T-cell (primary cell): ENCODE measurements at places on chromosomes 4 and X. TPM values are rescaled to one million over a fixed set of nuclear protein-coding genes. Genes with fewer than 3 reads are reported as not detected.

Gene HHIP
- 0.85 TPM for total RNA-seq

DNA sequence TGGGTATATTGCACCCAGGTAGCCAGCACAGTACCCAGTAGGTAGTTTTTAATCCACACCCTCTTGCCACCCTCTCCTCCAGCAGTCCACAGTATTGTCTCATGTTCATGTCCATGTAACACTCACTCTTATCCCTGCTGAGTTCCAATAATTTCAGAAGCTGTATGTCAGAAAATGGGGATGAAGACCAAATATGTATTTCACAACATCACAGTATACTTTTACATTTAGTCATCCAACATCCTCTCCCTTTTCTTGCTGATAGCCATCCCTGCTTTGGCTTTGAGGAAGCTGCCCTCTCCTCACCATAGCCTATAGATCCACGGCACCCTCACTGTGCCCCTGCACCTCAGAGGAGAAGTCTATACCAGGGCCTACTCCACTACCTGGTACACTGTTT is 126.0 kb upstream of the LDB2 start:
- H3K36me3 ChIP-seq: no peaks in the 10 kb centered on the region
- no peaks in the 10 kb centered on the region for H3K4me1 ChIP-seq
- no peak overlapping the region for H3K4me3 ChIP-seq
- DNase-seq: no peak
- H3K27me3 ChIP-seq: no peaks in the 10 kb centered on the region
- H3K27ac ChIP-seq: no peak overlapping the region

DNA sequence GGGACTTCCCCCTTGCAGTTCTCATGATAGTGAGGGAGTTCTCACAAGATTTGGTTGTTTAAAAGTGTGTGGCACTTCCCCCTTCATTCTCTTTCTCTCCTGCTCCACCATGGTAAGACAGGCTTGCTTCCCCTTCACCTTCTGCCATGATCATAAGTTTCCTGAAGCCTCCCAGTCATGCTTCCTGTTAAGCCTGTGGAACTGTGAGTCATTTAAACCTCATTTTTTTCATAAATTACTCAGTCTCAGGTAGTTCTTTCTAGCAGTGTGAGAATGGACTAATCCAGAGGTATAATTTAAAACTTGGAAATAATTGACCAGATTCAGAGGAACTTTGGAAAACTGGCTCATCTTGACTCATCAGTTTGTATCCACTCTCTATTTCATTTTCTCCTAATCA is 129.0 kb downstream of the TMEM47 start:
- H3K27me3 ChIP-seq: no peaks in the 10 kb centered on the region
- H3K4me3 ChIP-seq: no peak overlapping the region
- H3K36me3 ChIP-seq: no peaks in the 10 kb centered on the region
- H3K4me1 ChIP-seq: no peaks in the 10 kb centered on the region
- no peak for DNase-seq
- no peak overlapping the region for H3K27ac ChIP-seq

- H3K27me3 ChIP-seq: no peaks in the 10 kb centered on the region
- no peaks in the 10 kb centered on the region for H3K36me3 ChIP-seq
- no peak overlapping the region for H3K4me3 ChIP-seq
- no peak for DNase-seq
- no peak overlapping the region for H3K27ac ChIP-seq
These were observed 15.4 kb upstream of the CDKL5 start for GRCh38 chrX:18410038-18410437.

GRCh38 chr4:167102475-167102874 is 131.8 kb downstream of the SPOCK3 start:
- DNase-seq: no peak
- H3K36me3 ChIP-seq: no peaks in the 10 kb centered on the region
- no peaks in the 10 kb centered on the region for H3K4me1 ChIP-seq
- H3K27ac ChIP-seq: no peak overlapping the region
- no peak overlapping the region for H3K4me3 ChIP-seq
- H3K27me3 ChIP-seq: no peaks in the 10 kb centered on the region

DNA sequence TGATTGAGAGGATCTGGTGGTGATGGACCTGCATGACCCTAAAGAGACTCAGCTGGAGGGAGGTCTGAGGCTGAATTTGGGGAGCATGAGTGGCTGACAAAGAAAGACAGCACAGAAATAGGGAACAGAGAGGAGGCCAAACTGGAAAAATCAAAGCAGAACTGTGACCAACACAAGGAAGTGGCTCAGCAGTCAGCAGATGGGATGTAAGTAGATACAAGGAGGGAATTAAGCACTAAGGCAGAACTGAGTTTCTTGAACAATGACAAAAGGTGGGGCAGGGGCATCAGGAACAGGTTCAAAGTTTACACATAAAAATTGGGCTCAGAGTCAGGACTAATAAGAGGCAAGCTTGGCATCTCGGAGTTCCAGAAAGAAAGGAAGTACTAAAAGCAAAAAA is 144.3 kb upstream of the KLF3 start:
- peaks cover 9% of the 10 kb centered on the region for H3K36me3 ChIP-seq
- peaks cover 23% of the 10 kb centered on the region for H3K4me1 ChIP-seq
- DNase-seq: no peak

DNA sequence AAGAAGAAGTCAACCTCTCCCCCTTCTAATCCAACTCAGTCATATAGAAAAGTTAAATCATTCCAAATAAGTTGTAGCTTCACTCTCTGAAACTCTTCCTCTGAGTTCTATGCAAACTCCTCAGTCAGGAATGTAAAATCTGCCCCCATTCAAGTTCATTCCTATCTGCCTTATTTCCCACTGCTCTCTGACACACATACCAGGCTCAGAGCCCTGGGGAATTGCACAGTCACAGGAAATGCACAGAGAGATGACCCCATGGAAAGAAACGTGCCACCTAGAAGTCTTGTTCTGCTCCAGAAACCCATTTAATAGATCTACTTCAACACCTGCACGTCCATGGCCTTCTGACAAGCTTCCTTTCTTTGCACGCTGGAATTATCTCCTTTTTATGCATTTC is 236.0 kb upstream of the VCX3A start:
- no peaks in the 10 kb centered on the region for H3K36me3 ChIP-seq
- no peak for DNase-seq
- H3K4me1 ChIP-seq: no peaks in the 10 kb centered on the region
- no peaks in the 10 kb centered on the region for H3K27me3 ChIP-seq

DNA sequence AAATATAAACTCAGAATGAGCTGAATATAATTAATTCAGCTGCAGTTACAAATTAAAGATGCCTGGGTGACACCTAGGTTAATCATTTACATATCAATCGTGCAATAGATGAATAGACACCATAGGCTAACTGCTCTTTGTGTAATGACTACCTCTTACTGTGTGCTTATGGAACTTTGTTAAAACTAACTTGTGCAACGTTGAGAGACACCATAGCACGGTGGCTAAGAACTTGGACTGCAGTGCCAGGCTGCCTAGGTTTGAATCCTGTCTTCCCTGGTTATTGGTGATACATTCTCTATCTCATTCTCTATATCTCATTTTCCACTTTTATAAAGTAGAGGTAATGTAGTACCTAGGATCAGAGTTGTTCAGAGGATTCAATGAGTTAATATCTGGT is 46.9 kb downstream of the SMAD1 start:
- H3K27me3 ChIP-seq: no peaks in the 10 kb centered on the region
- H3K4me3 ChIP-seq: no peak overlapping the region
- H3K27ac ChIP-seq: no peak overlapping the region
- no peaks in the 10 kb centered on the region for H3K36me3 ChIP-seq

Gene MAGED2
- 95.0 TPM for total RNA-seq

DNA sequence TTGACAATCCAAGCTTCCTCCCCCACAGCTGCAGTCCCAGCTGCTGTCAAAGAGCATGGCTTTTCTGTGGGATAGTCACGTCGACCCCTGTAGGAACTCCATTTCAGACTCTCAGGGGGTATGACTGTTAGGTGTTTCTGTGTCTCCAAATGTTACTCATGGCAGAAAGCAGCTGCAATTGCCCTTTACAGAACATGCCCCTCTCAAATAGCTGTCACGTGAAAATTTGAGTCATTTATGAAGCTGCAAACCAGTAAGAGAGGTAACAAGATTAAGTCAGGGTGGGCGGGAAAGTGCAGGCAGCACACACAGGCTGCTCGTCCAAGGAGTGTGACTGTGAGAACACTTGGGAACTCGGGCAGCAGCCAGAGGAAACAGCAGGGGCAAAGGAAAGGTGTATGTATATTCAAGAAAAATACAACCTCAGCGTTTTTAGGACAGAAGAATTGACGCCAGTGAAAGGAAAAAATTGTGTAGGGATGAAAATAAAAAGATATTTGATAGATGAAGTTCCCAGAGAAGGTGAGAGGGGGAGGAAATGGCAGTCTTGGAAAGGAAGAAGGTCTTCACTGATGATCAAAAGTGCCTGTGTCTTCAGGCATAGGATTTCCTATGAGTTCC is 66.5 kb upstream of the TMEM184C start:
- peaks cover 4% of the 10 kb centered on the region for H3K4me1 ChIP-seq
- no peak for DNase-seq
- no peaks in the 10 kb centered on the region for H3K27me3 ChIP-seq
- H3K4me3 ChIP-seq: no peak overlapping the region

- no peak for DNase-seq
- H3K4me3 ChIP-seq: no peak overlapping the region
- H3K27ac ChIP-seq: no peak overlapping the region
- H3K27me3 ChIP-seq: no peaks in the 10 kb centered on the region
- no peaks in the 10 kb centered on the region for H3K36me3 ChIP-seq
These were observed 454.0 kb upstream of the KLHL4 start for GRCh38 chrX:87063642-87064041.
